ENCODE measurements at places on chromosomes 2 and 18.
A peak's percentile ranks its signal among the peaks of the same experiment; 100 is the strongest.

DNA sequence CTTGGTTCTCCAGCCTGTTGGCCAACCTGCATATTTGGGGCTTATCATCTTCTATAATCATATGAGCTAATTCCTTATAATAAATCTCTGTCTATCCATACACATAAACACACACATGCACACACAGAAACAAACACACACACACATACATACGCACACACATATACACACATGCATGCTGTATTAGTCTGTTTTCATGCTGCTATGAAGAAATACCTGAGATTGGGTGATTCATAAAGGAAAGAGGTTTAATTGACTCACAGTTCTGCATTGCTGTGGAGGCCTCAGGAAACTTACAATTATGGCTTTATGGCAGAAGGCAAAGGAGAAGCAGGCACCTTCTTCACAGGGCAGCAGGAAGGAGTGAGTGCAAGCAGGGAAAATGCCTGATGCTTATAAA lies 707.4 kb upstream of the CDH2 start:
- DNase-seq, result no peak

DNA sequence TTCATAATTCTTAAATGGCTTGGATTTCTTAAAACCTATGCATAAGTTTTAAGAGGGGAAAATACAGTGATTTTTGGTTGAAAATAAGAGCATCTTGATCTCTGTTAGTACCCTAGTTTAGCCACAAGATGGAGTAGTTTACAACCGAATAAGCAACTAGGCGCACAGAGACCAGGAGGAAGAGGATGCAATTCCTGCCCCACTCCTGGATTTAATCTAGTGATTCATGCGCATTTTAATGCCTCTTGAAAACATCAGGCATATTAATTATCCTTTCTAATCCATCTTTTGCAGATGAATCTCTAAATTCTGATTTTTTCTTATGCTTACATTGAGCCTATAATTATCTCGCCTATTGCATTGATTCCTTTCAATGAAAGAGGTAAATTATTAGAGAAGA lies 76.7 kb downstream of the MRPS9 start:
- DNase-seq, result peak; percentile 63

- DNase-seq, result no peak
Observed at GRCh38 chr2:27870724-27871123, 19.5 kb downstream of the RBKS start.

GRCh38 chr2:188623995-188624643 lies 332.4 kb downstream of the GULP1 start:
- DNase-seq, result no peak

- DNase-seq, result no peak
Observed at GRCh38 chr18:77103187-77103850, 29.3 kb downstream of the MBP start.

- no peak for DNase-seq
Observed at GRCh38 chr2:63651356-63651755, 62.6 kb downstream of the MDH1 start.

GRCh38 chr2:195898505-195899191 lies 170.0 kb downstream of the DNAH7 start:
- no peak for DNase-seq

GRCh38 chr2:70580352-70580751 lies 26.7 kb upstream of the TGFA start:
- peak; percentile 77 for DNase-seq

DNA sequence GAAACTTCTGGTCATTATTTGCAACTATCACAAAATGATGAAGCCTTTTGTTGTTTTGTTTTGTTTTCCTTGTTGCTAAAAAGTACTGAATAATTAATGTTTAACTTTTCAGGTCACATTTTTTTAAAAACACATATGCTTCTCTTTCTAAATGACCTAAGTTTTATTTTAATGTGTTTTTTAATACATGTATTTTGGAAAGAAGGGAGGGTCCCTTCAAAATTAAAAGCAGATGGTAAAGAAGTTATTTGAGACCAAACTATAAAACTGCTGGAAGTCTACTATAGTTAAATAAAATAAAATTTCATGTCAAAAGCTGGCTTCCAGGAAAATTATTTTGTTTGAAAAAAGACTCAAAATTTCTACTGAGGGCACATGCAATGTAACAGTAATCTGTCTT lies 39.5 kb upstream of the ASNSD1 start:
- no peak for DNase-seq
